KG1 (cell line): ENCODE measurements at places on chromosomes 4 and X.
A peak's percentile ranks its signal among the peaks of the same experiment; 100 is the strongest.

DNA sequence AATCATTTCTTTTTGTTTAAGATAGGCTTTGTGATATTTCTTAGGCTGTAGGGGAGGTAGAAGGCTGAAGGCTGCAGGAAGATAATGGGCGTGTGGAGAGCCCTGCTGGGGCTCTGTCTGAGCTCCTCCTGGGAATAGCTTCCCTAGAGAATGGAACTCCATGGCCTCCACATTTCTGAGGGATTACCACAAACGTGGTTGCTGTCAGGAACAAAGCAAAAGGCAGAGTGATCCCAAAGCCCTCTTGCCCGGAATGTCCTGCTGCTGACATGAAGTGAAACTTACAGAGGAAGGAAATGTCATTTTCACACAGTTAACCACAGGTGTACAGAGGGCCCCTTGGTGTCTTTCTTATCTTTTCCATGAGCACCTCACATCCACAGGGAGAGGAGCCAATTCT lies 89.3 kb downstream of the DDIT4L start:
- DNase-seq, result no peak

DNA sequence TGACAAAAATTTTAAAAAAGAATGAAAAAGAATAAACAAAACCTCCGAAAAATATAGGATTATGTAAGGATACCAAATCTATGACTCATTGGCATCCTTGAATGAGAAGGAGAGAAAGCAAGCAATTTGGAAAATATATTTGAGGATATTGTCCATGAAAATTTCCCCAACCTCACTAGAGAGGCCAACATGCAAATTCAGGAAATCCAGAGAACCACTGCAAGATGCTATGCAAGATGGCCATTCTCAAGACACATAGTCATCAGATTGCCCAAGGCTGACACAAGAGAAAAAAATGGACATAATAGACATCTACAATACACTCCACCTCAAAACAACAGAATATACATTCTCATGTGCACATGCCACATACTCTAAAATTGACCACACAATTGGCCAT lies 135.9 kb upstream of the SPANXB1 start:
- no peak for DNase-seq

GRCh38 chrX:123169247-123169901 lies 14.7 kb upstream of the GRIA3 start:
- DNase-seq, result no peak

GRCh38 chr4:38728631-38729141 lies 54.1 kb downstream of the TLR10 start:
- DNase-seq, result no peak

DNA sequence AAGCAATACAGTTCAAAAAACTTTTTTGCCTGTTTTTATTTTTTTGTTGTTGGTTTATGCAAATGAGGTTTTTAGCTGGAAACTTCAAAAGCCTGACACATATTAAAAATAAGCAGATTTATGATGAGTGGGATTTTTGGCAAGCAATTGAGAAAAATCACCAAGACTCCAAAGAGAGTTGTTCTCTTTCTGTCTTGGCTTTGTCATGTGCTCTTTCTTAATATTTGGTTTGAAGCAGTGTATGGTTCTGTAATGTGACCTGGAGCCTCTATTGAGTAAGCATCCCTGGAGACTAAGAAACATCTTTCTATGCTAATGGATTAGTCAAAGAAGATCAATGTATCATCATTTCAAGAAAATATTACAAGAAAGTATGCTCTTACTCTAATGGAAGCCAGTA lies 11.7 kb downstream of the TRIM2 start:
- no peak for DNase-seq

DNA sequence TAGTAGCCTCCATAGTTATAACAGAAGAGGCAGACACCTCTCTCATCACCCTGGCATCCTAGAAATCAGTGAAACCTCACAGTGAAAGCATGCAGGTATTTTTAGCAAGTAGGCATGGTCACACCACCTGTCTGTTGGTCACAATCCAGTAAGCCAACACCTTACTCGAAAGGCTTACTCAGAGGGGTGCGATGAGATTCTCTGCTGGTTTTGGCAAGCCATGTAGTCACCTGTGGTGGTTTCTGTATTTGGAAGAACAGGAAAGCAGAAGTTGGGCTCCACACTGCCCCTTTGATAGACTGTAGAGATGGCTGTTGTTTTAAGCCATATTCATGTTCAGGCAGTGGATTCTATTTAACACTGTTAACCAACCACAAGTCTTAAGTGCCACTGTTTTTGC lies 134.7 kb downstream of the DCLK2 start:
- no peak for DNase-seq

- DNase-seq, result no peak
Measured at GRCh38 chr4:121308328-121308663, 72.5 kb downstream of the QRFPR start.

DNA sequence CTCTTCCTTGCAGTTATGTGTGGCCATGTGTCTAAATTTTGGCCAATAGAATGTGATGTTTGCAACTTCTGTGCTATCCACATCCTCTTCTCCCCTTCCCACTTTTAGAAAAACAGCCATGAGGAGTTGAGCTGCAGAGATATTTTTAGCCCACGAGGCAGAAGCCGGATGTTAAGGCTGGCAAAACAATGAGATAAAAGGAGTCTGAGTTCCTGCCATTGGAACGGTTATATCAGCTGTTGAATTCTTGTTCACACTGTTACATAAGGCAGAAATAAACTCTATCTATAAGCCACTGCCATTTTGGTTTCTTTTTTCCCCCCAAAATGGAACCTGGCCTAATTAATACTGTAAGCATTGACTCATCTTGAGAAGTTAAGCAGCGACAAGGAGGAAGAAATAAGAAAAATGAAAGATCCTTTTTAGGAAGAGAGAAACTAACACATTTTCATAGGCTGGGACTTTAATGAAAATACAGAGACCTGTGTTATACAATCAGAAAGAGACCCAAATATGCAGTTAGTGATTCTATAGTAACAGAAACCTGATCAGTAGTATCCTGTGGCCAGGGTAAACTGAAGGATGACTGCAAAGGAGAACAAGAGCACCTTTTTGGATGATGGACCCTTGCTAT lies 200.5 kb downstream of the INPP4B start:
- DNase-seq, result peak; percentile 30

GRCh38 chr4:80913381-80913780 lies 117.1 kb upstream of the BMP3 start:
- DNase-seq, result no peak

GRCh38 chr4:72077346-72077745 lies 45.5 kb downstream of the NPFFR2 start:
- no peak for DNase-seq

GRCh38 chrX:107714206-107714891 lies 61.2 kb downstream of the TSC22D3 start:
- DNase-seq, result no peak

- DNase-seq, result no peak
Measured at GRCh38 chr4:122739174-122739573, 6.7 kb downstream of the BBS12 start.

GRCh38 chrX:149939655-149939904 lies 1.3 kb upstream of the EOLA2 start:
- no peak for DNase-seq

GRCh38 chrX:107626481-107626880 lies 1.8 kb upstream of the PRPS1 start:
- no peak for DNase-seq

DNA sequence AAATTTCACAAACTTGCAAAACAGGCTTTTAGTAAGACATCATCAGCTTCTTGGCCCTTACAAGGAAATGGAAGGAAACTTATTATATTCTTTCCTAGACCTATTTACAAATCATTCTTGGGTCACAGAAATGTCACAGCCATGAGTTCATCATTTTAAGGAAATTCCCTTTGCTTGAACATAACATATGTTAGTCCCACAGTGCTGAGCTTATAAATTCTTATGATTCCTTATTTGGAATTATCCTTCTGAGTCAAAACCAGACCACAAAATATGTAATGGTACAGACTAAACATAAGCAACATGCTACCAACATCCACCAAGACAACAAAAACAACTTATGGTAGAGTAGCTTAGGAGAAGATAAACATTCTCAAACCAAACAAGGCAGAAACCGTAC lies 236.9 kb upstream of the CTSO start:
- DNase-seq, result no peak

DNA sequence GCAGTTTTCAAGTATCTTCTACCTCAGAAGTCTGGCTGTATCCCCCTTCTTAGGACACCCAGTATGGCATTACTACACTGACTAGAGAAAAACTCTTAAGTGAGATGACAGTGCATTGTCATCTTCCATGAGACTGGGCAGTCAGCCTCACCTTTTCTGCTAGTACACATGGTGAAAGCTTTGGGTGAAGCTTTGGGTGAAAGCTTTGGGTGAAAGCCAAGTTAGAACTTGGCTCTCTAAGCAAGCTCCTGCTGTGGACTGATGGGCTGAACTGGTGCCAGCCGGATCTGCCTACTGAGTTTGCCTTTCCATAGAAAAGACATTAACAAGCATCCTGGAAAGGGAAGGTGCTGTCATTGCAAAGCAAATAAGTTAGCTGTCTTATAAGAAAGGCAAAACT lies 8.8 kb downstream of the EPHA5 start:
- DNase-seq, result no peak

DNA sequence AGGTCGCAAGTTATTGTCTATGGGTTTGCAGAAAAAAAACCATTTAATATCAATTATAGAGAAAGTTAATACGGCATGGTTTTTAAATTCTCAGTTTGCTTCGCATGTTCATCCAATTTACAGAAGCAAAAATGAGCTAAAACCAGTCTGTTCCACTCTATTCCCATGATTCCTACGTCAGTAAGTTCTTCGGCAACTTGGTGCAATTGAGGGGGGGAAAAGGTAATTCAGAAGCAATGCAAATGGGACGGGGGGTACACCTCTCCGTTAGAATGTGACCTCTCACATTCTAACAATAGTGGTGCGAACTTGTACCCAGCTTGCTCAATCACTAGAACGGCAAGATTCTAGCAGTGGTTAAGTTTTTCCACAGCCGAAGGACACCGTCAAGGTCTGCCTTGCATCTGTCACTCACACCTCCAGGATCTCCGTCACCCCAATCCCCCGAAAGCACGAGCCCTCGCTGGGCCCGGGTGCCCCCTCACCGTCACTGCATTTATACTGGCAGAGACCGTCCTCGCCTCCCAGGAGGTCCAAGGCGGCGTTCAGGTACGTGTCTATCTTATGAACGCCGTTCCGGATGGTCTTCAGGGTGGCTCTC lies 653 bp downstream of the PLA2G12A start:
- peak; percentile 60 for DNase-seq

GRCh38 chrX:2732076-2732475 lies 19.8 kb upstream of the XG start:
- no peak for DNase-seq

- DNase-seq, result no peak
Measured at GRCh38 chrX:114065577-114066223, 518.2 kb upstream of the HTR2C start.

- no peak for DNase-seq
Measured at GRCh38 chrX:45719751-45720501, 519.2 kb upstream of the DIPK2B start.

DNA sequence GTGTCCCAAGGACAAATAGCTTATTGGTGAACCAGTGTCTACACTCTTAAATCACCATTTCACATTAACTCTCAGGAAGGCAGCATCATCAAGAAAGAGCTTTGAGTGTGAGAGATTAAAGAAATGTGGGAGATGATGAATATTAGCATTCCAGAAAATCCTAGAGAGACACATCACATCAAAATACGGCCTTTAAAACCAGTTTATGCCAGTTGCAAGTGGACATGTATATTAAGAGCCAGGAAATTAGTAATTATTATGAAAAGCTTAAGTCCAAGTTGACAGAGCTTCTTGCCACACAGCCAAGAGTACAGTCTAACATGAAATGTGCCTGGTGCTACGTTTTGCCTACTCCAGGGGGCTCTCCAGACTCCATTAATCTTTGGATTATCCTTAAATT lies 503.0 kb upstream of the BOD1L1 start:
- no peak for DNase-seq

DNA sequence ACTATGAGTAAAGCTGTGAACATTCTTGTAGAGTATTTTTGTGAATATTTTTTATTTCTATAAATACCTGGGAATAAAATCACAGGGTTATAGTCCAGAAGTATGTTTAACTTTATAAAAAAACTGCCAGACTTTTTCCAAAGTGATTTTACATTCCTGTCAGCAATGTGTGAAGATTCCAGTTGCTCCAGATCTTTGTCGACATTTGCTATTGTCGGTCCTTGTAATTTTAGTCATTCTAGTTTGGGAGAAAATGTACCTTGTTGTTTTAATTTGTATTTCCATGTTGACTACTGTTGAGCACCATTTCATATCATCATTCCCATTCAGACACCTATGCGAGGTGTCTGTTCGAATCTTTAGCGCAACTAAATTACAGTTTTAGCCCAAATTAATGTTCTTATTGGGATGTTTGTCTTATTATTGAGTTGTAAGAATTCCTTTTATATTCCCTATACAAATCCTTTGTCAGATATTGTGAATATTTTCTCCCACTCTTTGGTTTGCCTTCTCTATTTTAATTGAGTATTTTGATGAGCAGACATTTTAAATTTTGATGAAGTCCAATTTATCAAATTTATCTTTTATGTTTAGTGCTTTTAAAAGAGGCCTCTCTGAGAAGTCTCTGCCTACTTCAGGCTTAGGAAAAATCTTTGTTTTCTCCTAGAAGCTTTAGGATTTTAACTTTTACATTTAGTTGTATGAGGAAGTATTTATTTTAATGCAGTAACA lies 2.6 kb downstream of the CEP135 start:
- DNase-seq, result no peak

DNA sequence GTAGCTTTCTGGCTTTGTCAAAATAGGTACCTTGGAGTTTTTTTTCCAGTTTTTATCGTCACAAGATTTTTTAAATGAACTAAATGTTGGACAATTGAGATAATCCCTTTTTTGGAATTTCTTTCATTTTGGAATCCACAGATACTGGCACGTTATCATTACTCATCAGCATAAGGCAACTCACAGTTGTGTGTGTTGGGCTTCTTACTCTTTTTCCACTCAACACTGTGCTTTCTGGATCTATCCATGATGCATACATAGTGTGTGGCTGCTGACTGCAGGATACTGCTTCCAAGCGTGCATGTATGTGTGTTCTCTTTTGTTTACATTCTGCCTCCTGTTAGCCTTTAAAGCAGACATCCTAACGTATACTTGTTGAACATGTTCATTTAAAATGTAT lies 113.5 kb upstream of the FAM9A start:
- no peak for DNase-seq

DNA sequence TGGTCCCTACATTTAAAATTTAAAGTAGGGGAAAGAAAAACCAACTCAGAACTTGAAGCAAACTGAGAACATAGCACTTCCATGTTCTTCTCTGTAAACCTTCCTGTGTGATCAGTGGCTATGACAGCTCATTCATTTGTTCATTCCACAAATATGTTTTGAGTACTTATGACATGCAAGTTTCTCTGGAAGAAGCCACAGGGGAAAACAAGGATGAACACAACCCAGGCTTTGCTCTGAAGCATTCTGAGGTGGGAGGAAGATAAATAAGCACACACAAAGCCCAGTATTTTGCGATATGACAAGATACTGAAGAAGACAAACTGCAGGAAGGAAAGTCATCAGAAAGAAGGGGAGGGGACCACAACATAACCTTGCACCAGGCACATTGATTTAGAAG lies 96.4 kb downstream of the CHIC2 start:
- DNase-seq, result no peak

- no peak for DNase-seq
Measured at GRCh38 chr4:119750771-119751170, 122.2 kb upstream of the PDE5A start.
